ENCODE measurements at places on chromosomes 5 and 9.

GRCh38 chr5:76384705-76385104 lies 18.4 kb upstream of the IQGAP2 start:
- no peak for DNase-seq

GRCh38 chr9:19784136-19784535 lies 4.7 kb downstream of the SLC24A2 start:
- DNase-seq, result no peak

DNA sequence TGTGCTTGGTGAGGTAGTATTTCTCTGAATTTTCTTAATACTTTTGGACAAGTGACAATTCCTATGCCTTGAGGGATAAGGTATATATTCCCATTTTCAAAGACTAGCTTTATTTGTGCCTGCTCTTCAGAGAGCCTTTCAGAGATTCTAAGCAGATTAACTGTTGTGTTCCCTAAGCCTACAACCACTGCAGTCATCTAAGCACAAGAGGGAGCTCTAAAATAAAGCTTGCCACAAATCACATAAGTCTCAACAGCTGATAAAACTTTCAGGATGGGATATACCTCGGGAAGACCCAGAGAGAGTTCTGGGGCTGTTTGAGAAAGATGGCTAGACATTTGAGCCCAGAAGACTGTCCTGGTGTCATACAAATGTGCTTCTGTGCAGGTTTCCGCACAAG lies 157.3 kb downstream of the CYLC2 start:
- DNase-seq, result no peak

- peak; percentile 54 for DNase-seq
Measured at GRCh38 chr9:128911529-128912035, 9.2 kb upstream of the PHYHD1 start.

DNA sequence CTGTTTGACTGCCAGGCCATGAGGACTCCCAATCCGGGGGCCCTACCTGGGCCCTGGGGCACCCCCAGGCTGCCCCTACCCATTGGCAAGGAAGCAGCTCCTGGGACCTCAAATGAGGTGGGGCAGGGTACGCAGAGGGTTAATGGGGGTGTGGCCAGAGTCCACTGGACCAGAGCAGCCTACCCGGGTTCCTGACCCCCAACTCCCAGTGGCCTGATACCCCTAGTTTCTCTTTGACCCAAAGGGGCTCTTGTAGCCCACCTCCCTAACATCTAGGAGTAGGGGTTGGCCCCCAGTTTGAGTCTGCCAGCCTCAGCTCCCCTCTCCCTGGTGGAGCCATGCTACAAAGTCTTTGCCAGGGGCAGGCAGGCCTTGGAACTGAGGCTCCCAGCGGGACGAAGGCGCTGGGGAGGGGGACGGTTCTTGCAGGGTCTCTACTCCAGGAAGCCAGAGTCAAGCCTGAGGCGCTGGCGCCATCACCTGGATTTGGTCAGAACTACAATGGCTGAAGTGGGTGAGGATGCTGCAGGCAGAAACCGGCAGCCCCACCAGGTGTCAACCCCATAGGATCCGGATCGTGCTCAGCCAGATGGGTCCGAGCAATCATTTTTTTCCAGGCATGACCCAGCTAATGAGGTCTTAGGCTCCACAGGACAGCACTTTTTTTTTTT lies 8.4 kb upstream of the CERCAM start:
- peak; percentile 88 for DNase-seq

- peak; percentile 28 for DNase-seq
Measured at GRCh38 chr5:164345173-164345849, 839.9 kb downstream of the MAT2B start.

GRCh38 chr5:137231540-137231939 lies 267.6 kb downstream of the SPOCK1 start:
- DNase-seq, result no peak
